ENCODE measurements at places on chromosomes 4 and X.

- no peak for DNase-seq
These were observed 116.2 kb upstream of the KIT start for GRCh38 chr4:54541426-54542118.

- DNase-seq, result no peak
These were observed 33.0 kb upstream of the ARHGAP6 start for GRCh38 chrX:11698702-11699101.

DNA sequence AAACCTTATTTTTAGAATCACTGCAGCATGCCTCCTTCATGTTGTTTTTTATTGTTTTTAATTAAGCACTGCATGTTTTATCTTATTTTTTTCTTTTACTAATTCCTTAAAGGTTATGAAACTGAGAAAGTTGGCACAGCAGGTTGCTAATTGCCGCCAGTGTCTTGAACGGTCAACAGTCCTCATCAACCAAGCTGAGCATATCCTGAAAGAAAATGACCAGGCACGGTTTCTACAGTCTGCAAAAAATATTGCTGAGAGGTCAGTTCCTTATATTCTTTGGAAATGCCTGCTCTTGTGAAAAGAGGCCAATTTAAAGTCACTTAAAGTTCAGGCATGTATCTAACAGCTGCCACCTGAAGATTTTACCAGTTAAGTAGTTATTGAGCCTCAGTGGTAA is 76.8 kb downstream of the TEX13B start:
- DNase-seq, result no peak

GRCh38 chr4:70559211-70559830 is 32.7 kb upstream of the AMBN start:
- DNase-seq, result peak; percentile 73

DNA sequence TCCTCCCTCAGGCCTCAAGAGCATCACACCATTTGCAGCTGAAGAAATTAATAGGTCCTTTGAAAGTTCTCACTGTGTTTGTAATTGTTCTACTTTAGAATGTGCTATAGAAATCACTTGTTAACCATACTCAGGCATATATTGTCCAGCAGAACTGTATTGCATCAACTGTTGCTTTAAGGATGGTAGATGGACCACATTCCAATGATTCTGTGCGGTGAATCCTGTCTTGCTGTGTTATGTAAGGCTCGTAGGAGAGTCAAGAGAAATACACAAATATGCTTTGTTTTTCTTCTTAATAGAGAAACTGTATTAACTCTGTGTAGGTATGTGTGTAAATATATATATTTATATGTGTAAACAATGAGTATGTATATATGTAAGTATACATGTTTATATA is 6.3 kb upstream of the ADGRA3 start:
- no peak for DNase-seq

- no peak for DNase-seq
These were observed 7.5 kb upstream of the BCOR start for GRCh38 chrX:40104985-40105834.

All from Kasumi-1 (cell line).